ENCODE measurements at places on chromosomes 7 and 10.

GRCh38 chr7:25124465-25125136 is 459 bp downstream of the CYCS start:
- peak; percentile 29 for DNase-seq

- DNase-seq: peak; percentile 55
Measured at GRCh38 chr7:47914717-47915615, 33.3 kb downstream of the PKD1L1 start.

GRCh38 chr10:25492040-25492439 is 317.2 kb downstream of the GPR158 start:
- no peak for DNase-seq

- DNase-seq: peak; percentile 87
Measured at GRCh38 chr10:13978533-13979115, 352.1 kb downstream of the FRMD4A start.

- no peak for DNase-seq
Measured at GRCh38 chr10:100808876-100809275, 63.5 kb downstream of the PAX2 start.

DNA sequence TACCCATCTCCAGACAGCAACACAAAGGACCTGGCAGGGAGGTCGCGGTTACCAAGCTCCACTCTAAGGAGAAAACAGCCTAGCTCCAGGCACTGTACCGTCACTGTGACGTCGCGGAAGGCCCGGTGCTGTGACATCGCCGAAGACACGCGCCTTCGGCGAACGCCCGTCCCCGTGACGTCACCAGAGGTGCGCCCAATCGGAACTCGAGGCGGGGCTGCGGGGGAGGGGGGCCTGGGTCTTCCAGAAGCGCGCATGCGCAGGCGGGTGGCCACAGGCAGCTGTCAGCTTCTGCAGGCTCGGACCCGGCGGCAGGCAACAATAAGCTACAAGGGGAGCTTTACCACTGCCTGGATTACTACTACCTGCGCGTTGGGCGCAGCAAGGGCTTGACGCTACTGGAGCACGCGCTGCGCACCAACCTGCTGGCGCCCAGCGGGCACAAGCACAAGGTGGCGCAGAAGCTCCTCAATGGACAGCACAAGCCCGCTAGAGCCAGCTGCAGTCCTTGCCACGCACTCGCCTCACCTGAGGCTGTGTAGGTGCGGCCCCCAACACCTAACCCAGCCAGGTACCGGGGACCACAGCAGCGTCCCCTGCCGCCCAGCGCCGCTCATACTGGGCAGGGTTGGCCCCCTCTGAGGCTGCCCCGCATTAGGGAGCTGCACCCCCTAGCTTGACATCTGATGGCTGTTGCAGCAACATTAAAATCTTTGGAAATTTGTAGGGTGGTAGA is 208.4 kb downstream of the TPST1 start:
- DNase-seq: peak; percentile 90

- no peak for DNase-seq
Measured at GRCh38 chr10:54559498-54559897, 241.5 kb downstream of the PCDH15 start.

GRCh38 chr7:151507806-151508205 is 11.9 kb downstream of the RHEB start:
- DNase-seq: no peak

DNA sequence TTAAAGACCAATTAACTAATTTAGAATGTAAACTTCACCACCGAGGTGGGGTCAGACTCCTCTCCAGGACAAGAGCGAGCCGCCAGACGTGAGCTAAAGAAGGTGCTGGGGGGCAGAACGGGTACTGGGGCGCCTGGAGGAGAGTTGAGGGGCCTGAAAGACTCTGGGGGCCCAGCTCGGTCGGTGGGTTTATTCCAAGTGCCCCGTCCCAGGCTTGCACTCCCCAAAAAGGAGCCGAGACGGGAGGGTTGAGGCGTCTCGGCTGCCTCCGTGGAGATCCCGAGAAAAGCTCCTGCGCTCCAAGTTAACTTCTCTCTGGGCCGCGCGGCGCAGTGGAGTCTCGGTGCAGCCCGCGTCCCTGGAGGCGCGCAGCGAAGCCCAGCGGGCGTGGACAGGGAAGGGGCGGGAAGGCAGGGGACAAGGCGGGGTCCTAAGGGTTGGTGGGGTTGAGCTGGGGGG is 553.3 kb downstream of the TFEC start:
- peak; percentile 37 for DNase-seq

- DNase-seq: no peak
Measured at GRCh38 chr7:104982308-104983075, 31.5 kb upstream of the KMT2E start.
